ENCODE measurements at places on chromosomes 7 and 10. TPM values are rescaled to one million over a fixed set of nuclear protein-coding genes. Genes with fewer than 3 reads are reported as not detected.

HMX3 gene
- total RNA-seq = not detected

TMEM270 gene
- not detected for total RNA-seq

TMEM178B gene
- 0.12 TPM for total RNA-seq

ANKMY2 gene
- total RNA-seq = 18.0 TPM

PKD2L1 gene
- total RNA-seq = not detected

- no peak for DNase-seq
Measured at GRCh38 chr7:22262538-22262937, 94.4 kb downstream of the RAPGEF5 start.

GRCh38 chr7:151248346-151249033, at the start of gene SMARCD3:
Gene SMARCD3 (minus strand): TSS chr7:151248694. CDS start chr7:151248562, 132 bp downstream.
- DNase-seq = no peak

DNA sequence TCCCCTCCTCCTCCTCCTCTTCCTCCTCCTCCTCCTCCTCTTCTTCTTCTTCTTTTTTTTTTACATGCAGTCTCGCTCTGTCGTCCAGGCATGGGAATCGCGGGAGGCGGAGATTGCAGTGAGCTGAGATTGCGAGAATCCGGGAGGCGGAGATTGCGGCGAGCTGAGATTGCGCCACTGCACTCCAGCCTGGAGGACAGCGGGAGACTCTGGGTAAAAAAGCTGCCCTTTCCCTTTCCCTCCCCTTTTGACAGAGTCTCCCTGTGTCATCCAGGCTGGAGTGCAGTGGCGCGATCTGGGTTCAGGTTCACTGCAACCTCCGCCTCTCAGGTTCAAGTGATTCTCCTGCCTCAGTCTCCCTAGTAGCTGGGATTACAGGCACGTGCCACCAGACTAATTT, 168.1 kb upstream of the MALRD1 start:
- DNase-seq = no peak

DNA sequence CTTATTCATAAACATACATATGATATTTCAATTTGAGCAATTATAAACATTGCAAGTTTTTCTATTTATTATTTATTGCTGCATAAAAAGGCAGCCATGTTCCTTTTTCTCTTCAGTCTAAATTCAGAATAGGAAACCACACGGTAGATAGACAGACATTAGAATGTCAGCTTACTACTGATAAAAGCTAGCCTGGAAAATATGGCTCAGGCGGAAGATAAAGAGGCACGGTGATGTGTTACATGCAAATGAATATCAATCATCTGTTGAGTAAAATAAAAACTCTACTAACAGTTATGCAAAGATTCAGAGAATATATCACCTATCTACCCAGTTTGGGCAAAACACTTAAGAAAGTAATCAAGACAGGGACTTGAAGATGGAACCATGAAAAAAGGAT, 73.5 kb upstream of the PDSS1 start:
- no peak for DNase-seq

GRCh38 chr7:144671429-144671828, 164.4 kb downstream of the TPK1 start:
- DNase-seq = no peak

DNA sequence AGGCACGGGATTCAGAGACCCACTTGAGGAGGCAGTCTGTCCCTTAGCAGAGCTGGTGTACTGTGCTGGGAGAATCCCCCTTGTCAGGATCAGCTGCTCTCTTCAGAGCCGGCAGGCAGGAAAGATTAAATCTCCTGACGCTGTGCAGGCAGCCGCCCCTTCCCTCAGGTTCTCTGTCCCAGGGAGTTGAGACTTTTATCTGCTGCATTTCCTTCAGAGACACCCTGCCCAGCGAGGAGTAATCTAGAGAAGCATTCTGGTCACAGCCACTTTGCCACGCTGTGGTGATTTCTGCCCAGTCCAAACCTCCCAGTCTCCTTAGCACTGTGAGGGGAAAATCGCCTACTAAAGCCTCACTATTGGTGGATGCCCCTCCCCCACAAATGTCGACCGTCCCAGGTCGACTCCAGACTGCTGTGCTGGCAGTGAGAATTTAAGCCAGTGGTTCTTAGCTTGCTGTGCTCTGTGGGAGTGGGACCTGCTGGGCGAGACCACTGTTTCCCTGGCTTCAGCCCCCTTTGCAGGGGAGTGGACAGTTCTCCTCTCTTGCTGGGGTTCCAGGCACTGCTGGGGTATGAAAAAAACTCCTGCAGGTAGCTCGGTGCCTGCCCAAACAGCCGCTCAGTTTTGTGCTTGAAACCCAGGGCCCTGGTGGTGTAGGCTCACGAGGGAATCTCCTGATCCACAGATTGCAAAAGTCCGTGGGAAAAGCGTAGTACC, 265.4 kb downstream of the ZWINT start:
- no peak for DNase-seq

GRCh38 chr10:93703066-93703465, 674 bp upstream of the FRA10AC1 start:
- DNase-seq = no peak
